ENCODE measurements at places on chromosomes 12 and 14. TPM values are rescaled to one million over a fixed set of nuclear protein-coding genes. Genes with fewer than 3 reads are reported as not detected.

DNA sequence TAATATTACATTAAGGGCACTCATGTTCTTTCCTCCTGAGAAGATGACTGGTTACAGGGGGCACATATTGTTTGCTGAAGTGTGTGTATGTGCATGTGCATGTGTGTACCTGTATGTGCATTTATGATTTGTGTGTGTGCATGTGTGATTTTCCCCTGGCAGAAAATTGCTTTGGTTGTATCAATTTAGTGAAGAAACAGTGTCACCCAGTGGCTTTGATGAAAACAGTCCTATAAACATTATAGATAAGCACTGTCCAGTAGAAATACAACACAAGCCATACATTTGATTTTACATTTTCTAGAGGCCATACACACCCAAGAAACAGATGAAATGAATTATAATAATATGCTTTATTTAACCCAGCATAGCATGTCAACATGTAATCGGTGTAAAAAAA lies 8.6 kb downstream of the PDE3A start:
- peaks cover 4% of the 10 kb centered on the region for H3K27me3 ChIP-seq
- DNase-seq, result no peak
- no peak overlapping the region for H3K4me3 ChIP-seq
- H3K36me3 ChIP-seq, result no peaks in the 10 kb centered on the region

Gene FAM181A
- total RNA-seq, result 13.4 TPM

DNA sequence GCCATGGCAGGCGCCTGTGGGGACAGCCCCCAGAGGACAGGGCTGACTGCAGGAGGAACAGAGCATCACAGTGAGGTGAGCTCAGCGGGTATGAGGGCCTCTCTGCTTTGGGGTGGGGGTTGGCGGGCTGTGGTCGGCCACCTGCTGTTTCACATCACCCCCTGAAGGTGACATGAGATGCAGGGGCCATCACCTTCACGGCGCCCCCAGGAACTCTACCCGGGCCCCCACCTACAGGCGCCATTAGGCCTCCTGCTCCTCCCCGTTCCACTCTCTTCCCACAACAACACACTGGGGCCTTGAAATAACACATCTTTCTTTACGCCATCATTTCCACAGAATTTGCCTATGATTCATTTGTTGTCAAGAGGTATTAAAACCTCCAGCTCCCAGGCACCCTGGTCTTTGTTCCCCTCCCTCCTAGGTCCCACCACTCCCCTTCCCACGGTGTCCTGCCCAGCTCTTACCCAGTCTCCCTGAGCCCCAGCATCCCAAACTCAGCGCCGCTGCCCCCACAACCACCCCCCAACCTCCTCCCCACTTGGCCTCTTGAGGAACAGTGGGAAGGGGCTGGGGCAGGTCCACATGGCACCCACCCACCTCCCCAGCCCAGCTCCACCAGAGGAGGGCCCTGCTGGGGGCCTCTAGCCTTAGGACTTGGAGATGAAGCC lies 12.7 kb upstream of the HDAC7 start:
- H3K27me3 ChIP-seq, result no peaks in the 10 kb centered on the region
- no peak overlapping the region for H3K4me3 ChIP-seq
- DNase-seq, result no peak

Gene TMEM229B
- total RNA-seq, result 5.9 TPM

Gene NUAK1
- 35.6 TPM for total RNA-seq

DNA sequence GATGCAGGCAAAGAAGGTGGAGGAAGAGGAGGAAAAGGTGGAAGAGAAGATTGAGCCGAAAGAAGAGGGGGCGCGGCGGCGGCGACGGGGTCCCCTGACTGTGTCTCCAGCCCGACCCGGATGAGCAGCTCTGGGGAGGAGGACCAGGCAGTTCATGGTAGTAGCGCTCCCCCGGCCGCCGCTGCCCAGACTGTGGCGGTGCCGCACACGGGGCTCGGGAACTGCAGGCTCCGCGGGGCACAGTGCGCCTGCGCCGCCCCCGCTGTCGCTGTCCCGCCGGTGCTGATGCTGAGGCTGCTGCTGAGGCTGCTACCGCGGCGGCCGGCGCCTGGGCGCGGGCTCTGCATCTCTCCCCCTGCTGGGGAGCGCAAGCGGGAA lies at the start of gene KCNH5:
KCNH5 (minus strand) TSS at position 225 of the 378 bp plus-strand sequence. CDS start 272 bp downstream, outside the sequence.
- H3K4me3 ChIP-seq, result peak within 1 kb of the TSS; percentile 85
- peaks cover 49% of the 10 kb centered on the region for H3K27me3 ChIP-seq
- no peaks in the 10 kb centered on the region for H3K36me3 ChIP-seq
- no peak within 1 kb of the TSS for H3K27ac ChIP-seq
- DNase-seq, result no peak

Gene SLC5A8
- total RNA-seq, result not detected

DNA sequence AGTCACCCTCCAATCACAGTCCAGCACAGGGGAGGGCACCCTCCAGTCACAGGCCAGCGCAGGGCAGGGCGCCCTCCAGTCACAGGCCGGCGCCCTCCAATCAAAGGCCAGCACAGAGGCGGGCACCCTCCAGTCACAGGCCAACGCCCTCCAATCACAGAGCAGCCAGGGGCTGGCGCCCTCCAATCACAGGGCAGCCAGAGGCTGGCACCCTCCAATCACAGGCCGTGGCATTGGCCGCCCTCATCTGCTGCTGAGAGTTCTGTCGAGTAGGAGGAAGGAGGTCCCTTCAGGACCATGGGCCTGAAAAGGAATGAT lies 26.6 kb downstream of the DDX51 start:
- no peaks in the 10 kb centered on the region for H3K4me1 ChIP-seq
- DNase-seq, result no peak
- no peak overlapping the region for H3K4me3 ChIP-seq
- H3K27ac ChIP-seq, result no peak overlapping the region
- H3K27me3 ChIP-seq, result no peaks in the 10 kb centered on the region
- H3K36me3 ChIP-seq, result peaks cover 5% of the 10 kb centered on the region

Gene TRAFD1
- total RNA-seq, result 44.2 TPM

Gene TAS2R19
- total RNA-seq, result 2.8 TPM

DNA sequence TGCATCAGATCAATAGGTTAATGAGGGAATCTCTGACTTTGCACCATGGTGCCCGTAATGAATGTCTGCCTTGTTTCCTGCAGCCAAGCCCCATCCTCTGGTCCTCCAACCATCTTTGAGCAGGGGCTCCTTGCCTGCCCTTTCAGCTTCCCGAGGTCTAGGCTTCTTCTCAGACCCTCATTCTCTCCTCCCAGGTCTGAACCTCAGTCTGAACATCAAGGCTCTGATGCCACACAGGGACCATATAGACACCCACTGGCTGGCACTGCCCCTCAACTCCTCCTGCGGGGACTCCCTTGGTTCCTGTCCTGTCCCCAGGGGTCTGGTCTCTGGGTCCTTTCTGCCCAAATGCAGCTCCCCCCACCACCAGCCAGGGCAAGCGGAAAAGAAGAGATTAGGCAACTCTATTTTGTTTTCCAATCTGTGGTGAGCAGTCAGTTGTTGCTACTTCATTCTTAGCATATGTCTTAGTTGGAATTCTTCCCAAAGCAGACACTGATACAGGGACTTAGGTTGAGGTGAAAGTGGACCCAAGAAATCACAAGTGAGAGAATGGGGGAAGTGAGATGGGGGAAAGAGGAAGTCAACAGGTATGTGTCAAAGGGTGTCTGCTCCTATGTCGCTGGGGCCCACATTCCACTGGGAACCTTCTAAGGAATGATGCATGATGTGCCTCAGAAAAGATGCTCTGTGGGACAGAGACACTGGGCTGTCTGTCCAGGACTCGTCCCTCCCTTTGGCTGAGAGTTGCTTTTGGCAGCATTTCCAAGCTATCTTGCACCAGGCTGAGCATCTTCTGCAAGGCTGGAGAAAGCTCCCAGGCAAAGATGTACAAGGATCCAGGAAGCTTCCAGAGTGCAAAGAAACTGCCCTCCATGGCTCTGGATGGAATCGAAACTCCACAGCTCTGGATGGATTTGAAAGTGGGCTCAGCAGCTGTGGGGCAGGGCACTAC lies 1096.5 kb upstream of the TMEM132C start:
- DNase-seq, result no peak
- H3K27me3 ChIP-seq, result peaks cover 4% of the 10 kb centered on the region
- no peak overlapping the region for H3K27ac ChIP-seq

GRCh38 chr12:85575120-85576096 lies 260.8 kb downstream of the RASSF9 start:
- no peaks in the 10 kb centered on the region for H3K27me3 ChIP-seq
- no peaks in the 10 kb centered on the region for H3K36me3 ChIP-seq
- H3K4me3 ChIP-seq, result no peak overlapping the region
- DNase-seq, result peak; percentile 39
- H3K4me1 ChIP-seq, result no peaks in the 10 kb centered on the region

Gene BEGAIN
- 3.0 TPM for total RNA-seq

DNA sequence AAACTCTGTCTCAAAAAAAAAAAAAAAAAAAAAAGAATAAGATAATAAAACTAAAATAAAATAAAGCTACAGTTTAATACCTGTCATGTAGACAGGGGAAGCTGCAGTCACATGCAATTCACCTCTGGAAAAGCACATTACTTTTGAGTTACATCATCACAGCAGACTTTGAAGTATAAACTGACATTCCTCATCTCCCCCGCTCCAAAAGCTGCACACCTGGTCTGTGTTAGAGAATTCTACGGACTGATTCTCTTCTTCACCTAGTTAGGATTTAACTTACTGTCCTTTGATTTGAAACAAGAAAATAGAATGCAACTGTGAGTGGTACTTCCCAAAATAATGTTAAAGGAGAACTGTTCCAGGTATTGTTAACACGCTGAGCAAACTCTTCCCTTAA lies 25.1 kb downstream of the SPPL3 start:
- no peaks in the 10 kb centered on the region for H3K27me3 ChIP-seq
- no peaks in the 10 kb centered on the region for H3K4me1 ChIP-seq
- no peak for DNase-seq

DNA sequence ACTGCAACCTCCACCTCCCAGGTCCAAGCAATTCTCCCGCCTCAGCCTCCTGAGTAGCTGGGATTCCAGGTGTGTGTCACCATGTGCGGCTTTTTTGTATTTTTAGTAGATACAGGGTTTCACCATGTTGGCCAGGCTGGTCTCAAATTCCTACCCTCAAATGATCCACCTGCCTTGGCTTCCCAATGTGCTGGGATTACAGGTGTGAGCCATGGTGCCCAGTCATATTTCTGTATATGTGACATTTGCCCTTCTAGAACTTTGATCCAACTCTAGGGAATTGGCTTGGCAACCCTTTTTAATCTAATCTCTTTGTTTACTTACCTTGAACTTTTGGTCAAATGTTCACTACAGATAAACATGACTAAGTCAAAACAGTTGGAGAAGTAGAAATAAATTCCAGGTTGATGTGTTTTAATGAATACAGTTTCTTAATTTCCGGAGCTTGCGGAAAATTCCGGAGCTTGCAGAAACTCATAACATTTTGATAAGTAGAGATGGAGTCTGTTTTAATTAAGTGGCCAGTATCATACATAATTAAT lies 11.5 kb upstream of the PEBP1 start:
- no peak overlapping the region for H3K4me3 ChIP-seq
- H3K27me3 ChIP-seq, result no peaks in the 10 kb centered on the region
- DNase-seq, result no peak
